ENCODE measurements at places on chromosomes 16 and 17.

DNA sequence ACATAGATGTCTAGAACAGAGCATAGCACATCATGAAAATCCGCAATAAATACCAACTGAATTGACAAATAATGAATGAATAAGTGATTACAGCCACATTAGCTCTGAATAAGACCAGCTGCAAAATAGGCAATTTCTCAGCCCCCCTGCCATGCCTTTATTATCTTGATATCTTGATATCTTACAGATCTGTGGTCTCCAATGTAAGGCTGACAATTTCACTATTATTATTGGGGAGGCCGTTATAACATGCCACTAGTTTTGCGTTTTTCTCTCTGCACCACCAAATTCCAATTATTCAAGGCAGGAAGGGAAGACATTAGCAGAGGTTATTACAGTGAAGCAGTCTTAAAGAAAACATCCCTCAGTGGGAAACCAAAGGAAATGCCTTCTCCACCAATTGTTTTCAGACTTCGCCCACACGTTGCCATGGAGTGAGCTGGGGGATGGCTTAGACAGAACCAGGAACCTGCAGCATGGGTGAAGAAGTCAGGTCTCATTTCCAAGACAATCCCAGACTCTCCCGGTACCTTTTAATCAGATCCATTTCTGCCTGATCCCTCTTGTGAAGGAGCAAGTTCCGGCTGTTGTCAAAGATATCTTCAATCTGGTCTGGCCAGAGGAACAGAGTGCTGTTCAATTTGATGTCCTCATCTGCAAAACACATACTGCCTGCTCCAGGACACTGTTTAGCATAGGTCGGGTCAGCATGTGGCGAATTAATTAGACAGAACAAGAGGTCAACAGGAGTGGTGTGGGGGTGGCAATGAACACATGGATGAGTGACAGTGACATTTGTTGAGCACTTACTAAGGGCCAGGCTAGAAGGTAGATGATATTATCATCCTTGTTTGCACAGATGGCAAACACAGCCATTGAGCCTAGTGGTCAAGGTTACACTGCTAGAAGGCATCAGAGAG is 46.4 kb downstream of the DNAH3 start:
- DNase-seq, result peak; percentile 52

GRCh38 chr17:834136-834535 is 52.0 kb downstream of the MRM3 start:
- DNase-seq, result no peak

DNA sequence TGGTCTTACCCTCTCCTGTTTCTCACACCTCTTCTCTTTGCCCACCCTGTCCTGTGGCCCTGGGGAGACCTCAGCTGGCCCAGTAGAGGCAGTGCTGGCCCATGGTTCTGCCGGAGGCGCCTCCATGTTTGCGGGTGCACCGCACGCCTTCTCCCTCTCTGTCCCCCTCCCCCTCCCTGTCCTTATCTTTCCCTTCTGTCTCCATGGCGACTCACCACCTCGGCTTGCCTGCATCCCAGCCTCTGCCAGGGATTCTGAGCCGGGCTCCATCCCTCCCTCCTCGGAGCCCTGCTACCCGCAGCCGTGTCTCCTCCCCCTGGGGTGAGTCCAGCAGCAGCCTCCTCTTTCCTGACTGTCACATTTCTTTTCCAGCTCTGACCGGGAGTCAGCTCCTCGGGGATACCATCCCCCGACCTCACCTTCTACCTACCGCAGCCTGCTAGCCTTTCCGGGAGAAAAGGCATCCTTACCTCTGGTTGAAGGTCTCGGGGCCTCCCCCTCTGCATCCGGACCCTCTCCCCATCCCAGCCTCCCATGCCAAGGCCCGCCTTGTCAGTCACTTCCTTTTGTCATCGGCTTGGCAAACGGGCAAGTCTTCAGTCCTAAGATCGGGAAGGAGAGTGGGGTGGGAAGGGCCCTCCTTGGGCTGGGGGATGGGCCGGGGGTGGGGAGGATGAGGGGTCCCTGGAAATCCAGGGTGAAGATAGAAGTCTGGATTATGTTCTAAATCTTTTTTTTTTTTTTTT is at the start of gene RNF112:
RNF112 (plus strand) TSS at position 358 of the 746 bp plus-strand sequence; CDS start at position 535, 177 bp downstream.
- peak; percentile 53 for DNase-seq

- peak; percentile 96 for DNase-seq
Measured at GRCh38 chr16:4957720-4958509, at the start of gene SEC14L5. TSS of gene SEC14L5 (plus strand) at chr16:4958330. CDS start at chr16:4959324, 994 bp downstream.

GRCh38 chr17:58344047-58344790 is 7.8 kb downstream of the SUPT4H1 start:
- DNase-seq, result no peak

DNA sequence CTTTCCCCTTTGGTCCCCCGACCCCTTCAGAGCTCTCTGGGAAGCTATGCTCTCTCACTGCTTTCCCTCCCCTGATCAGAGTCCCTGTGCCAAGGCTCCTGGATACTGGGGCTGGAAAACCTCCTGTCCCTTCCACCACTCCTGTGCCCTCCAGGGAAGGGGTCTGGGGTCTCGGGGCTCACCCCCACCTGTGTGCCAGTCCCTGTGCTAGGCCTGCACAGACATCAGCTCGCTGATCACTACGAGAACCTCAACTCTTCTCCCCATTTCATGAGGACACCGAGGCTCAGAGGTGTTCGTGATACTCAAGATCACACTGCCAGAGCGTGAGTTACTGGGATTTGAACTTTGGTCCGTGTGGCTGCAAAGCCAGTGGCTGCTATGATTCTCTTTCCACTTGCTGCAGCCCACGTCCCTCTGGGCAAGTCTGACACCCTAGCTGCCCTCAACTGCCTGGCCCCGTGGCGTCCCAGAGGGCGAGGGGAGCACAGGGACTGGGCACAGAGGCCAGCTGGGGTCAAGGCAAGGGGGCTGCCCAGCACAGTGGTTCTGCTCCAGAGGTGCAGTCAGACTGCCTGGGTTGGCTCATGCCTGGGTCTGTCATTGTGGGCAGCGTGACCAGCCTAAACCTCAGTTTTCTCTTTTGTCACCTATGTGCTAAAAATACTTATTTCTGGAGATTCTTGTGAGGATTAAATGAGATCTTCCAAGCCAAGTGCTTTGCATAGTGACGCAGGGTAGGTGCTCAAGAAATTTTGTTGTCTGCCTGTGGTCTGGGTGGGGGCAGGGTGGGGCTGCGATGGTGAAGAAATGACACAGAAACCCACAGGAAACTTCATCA is 43.8 kb upstream of the TOB1 start:
- DNase-seq, result no peak

DNA sequence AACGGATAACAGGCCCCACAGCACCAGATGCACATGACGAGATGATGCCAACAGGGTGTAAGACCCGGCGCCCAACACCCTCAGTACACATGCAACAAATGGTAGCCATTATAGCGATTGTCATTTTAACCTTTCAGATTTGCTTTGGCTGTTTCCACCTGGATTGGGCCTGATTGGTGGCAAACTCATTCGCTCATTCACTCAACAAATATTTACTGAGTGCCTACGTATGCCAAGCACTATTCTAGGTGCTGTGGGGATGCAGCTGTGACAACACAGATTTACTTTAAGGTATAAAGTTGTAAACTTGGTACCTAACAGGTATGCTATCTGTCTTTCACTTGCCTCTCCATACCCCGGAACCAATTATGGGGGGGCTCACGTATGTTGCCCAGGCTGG is 66.8 kb downstream of the SRCIN1 start:
- no peak for DNase-seq

- DNase-seq, result no peak
Measured at GRCh38 chr17:75005291-75005690, 7.2 kb upstream of the MRPL58 start.

GRCh38 chr16:21060027-21060510 is 90.6 kb downstream of the DNAH3 start:
- no peak for DNase-seq

DNA sequence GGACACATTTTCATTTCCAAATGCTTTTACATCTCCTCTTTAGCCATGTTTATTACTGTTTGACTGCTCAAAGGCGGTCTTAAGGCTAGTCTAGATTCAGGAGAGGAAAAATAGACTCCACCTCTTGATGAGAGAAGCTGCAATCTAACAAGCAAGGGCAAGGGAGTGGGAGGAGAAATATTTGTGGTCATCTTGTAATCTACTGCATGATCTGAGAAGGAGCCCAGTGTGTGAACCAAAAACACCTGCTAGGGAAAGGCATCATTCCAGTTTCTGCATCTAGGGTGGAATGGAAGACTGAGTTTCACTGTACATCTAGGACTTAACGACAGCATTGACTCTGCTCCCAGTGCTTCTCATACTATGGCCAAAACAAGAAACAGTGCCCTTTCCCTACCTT is 232.2 kb upstream of the HS3ST3A1 start:
- peak; percentile 10 for DNase-seq

- no peak for DNase-seq
Measured at GRCh38 chr16:17302214-17302613, 168.5 kb downstream of the XYLT1 start.

DNA sequence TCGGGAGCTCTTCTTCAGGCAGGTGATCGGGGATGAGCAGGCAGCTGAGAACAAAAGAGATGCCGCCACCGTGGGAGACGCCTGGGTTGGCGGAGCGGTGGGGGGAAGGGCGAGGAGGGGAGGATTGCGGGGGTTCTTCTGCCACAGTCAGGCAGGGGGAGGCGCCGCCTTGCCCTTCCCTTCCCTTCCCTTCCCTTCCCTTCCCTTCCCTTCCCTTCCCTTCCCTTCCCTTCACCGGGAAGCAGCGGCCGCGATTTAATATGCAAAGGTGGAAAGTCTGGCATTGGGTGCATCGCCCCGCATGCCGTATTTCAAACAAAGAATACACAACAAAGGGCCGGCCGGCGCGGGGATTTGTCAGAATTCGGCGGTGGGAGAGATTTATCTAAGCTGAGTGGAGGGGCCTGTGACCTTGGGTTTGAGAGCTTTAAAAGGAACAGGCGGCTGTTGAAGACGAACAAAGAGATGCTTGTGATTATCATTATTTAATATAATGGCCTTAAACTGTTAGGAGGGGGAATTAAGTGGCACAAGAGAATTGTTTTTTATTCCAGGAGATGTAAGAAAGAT is 262.3 kb upstream of the TNRC6C start:
- DNase-seq, result no peak

- no peak for DNase-seq
Measured at GRCh38 chr17:7688808-7689316, 585 bp downstream of the WRAP53 start.

DNA sequence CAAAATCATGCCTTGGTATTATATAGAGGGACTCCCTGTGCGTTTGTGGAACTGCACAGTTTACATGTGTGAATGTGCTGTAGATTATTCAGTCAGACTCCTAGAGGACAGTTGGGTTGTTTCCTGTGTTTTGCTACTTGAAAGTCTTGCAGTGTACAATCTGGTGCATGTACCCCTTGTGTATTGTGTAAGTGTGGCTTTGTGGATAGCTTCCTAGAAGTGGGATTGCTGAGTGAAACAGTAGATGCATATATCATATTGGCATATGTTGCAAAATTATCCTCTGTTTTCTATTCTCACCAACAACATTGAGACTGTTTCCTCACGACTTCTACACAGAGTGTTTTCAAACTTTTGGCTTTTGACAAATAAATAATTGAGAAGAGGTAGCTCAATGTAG is 263.7 kb downstream of the MAP2K6 start:
- no peak for DNase-seq

GRCh38 chr17:4527566-4528125 is 27.5 kb downstream of the MYBBP1A start:
- DNase-seq, result no peak
